ENCODE measurements at places on chromosomes 11 and 22.

DNA sequence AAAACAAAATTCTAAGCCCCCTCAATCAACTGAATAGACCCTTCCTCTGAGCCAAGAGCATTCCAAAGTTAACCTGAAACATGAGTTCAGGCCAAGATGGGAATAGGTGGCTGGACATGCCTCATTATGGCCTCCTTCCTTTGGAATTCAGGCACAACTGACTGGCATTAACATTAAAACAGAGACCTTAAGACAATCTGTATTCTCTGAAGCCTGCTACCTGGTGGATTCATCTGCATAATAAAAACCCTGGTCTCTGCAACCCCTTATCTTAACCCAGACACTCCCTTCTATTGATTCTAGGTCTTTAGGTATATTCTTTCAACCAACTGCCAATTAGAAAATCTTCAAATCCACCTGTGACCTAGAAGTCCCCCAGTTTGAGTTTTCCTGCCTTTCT, 66.3 kb downstream of the JRKL start:
- no peak for DNase-seq

DNA sequence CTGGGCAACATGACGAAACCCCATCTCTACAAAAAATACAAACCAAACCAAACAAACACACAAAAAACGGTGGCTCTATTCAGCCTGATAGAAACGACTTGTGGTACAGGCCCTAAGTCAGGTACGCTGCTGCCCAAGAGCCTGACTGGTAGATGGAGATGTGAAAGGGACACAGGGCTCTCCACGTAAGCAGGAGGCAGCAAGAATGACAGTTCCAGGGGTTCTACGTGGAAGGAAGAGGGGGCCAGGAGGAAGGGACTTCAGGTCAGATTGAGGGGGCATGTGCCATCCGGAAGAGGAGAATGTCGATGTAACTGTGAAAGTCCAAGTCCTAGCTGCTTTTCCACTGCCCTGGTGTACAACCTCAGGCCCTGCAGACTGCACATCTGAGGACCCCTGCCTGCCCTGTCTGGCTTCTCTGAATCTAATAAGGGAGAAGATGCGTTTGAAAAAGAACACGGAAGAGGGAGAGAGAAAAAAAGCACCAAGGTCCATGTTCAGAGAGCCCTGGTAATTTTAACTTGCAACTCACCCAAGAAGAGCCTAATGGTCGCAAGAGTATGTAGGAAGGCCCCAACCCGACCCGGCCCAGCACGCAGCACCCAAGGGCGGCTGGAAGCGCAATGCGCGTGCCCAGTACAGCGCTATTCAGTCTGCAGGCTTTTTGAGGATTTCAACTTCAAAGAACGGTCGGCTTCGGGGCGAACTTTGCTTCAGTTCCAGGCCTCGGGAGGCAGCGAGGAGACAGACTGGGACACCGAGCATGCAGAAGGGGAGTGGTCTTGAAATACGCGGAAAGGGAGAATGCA, 909 bp upstream of the ZNRD2 start:
- DNase-seq = no peak

- DNase-seq = no peak
Observed at GRCh38 chr22:45686836-45687235, 15.2 kb downstream of the ATXN10 start.

DNA sequence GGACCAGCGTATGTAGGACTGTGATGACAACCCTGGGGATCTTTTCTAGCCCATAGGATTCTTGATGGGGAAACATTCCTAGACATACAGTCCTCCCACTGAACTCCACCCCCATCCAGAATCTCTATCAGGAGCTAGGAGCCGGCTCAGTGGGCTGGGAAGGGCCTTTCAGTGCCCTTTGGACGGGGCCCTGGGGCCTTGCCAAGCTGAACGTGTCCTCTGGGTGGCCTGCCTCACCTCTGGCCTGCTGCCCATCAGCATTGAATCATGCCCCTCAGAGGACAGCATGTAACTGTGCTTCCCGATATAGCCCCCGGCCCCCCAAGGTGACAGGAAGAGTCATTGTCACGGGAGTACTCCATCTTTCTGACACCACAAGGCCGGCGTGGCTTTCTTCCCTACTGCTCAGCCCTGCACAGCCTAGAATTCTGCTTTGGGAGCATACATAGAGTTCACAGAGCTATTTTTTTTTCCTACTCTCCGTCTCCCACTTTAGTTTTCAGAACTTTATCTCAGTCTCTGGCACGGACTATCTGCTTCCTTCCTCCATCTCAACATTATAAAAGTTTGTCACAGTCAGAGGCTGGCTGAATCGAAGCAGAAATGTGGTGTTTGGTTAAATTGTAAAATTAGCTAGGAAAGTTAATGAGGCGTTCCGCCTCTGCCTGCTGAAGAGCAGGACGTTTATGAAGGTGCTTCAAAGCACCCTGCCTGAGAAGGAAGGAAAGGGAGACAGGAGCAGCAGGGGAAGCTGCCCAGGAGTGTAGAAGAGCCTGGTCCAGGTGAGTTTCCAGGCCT, 111.9 kb downstream of the ZBTB16 start:
- DNase-seq = peak; percentile 94

DNA sequence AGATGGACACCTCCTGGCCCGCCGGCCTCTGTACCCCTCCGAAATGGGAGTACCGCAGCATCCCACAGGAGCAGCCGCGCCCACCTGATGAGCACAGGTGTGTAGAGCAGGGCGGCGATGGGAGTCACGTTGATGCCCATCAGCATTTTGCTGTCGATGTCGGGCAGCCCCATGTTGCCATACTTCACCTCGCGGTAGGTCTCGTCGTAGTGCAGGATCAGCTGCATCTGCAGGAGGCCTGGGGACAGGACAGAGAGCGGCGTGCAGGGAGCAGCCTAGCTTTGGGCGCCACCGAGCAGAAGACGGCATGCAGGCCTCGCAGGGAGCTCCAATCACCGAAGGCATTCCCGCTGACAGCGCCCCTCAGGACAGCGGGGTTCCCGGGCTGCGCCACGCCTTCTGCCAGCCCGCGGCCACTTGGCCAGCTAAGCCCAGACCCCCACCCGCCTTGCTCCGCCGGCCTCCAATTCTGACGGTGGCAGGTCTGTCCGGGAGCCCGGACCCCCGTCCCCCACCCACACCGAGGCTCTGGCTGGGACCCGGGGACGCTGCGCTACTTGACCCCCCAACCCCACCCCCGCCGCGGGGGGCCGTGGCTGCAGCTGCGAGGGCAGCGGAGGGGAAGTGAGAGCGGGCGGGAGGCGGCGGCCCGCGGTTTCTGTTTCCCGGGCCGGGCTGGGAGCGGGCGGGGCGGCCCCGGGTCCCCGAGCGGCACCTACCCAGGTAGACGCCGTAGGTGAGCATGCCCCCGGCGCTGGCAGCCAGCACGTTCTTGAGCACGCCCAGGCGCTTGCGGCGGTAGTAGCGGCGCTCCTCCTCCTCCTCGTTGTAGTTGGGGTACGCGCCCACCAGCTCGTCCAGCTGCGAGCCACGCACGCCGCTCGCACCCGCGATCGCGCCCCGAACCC, 705 bp downstream of the UNC93B1 start:
- DNase-seq = peak; percentile 57

- no peak for DNase-seq
Observed at GRCh38 chr11:81159900-81160299, 1573.8 kb downstream of the FAM181B start.

DNA sequence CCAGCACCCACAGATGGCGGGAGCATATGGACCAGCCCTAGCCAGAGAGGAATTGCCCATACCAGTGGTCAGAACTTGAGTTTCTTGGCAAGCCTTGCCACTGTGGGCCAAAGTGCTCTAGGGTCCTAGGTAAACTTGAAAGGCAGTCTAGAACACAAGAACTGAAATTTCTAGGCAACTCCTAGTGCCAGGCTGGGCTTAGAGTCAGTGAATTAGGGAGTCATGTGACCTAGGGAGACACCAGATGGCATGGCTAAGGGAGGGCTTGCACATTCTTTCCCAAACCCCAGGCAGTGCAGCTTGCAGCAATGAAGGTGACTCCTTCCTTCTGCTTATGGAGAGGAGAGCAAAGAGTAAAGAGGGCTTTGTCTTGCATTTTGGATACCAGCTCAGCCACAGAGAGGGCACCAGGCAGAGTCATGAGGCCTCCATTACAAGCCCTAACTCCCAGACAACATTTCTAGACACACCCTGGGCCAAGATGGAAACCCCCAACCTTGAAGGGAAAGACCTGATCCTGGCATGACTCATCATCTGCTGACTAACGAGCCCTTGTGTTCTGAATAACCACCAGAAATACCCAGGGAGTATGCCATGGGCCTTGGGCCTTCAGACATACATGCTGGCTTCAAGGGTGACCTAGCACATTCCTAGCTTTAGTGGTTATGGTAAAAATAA, 19.2 kb upstream of the OR56A3 start:
- no peak for DNase-seq

DNA sequence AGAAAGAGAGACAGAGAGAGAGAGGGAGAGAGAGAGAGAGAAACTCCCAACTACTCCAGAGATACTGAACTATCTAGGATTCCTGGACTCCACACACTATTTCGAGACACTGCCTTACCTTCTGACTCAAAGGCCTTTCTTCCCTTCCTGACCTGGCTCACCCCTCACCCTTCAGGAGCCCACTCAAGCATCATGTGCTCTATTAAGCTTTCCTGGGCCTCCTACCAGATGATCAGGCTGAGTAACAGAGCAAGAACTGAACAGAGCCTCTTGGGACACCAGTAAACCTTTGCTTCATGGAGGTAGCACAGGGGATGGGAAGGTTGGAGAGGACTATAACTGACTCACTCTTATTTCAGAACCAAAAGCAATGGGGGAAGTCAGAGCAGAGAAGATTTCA, 31.4 kb downstream of the PLEKHA7 start:
- DNase-seq = peak; percentile 48

- peak; percentile 51 for DNase-seq
Observed at GRCh38 chr11:69974528-69974927, 103.6 kb upstream of the ANO1 start.

DNA sequence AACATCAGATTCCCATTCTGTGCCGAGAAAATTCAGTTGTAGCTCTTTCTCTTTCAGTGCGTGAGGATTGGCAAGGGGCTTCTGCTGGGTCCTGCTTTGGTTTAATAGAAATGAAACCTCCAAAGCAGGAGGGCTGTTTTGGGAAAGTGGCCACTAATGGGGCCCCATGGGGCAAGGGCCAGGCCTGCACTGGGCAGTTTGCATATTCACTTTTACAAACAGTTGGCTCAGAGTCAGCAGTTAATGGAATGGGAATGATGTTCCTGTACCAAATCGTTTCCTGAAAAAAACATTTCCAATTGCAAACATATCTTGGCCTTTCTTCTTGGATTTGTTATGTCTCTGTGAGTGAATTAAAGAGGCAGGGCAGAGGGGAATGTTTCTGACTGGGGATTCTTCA, 92.1 kb downstream of the PARVA start:
- no peak for DNase-seq

- peak; percentile 68 for DNase-seq
Observed at GRCh38 chr11:1308743-1309497, 512 bp downstream of the TOLLIP start.

DNA sequence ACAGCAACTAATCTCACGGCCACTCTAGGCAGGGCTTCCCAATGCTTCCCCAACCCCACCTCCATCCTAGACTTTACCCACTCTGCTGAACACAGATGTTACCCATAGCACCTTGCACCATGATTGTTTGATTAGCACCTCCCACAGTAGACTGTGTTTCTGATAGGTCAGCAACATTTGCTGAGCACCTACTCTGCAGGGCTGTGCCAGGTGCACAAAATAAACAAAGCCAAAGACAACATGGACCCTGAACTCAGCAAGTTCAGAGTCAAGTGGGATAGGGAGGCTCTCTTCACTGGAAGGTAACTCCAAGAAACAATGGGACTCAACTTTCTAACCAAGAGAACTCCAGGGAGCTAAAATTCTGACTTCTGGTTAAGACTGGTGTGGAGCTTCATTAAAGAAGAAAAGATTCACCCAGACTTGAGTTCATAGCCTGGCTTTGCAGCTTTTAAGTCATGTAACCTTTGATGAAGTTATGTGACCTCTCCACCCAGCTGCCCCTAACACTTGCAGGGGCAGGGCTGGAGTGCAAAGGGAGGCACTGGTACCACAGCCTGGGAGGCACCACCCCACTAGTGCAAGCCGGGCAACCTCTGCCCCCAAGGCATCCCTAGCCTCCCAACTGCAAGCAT, 6.7 kb upstream of the RTN4RL2 start:
- peak; percentile 84 for DNase-seq

- no peak for DNase-seq
Observed at GRCh38 chr22:35616043-35616442, 1.1 kb downstream of the MB start.

All from large intestine (tissue), 12 donors.